ENCODE measurements at places on chromosomes 4 and X.

- DNase-seq: no peak
Measured at GRCh38 chr4:185256446-185256845, 47.0 kb downstream of the SNX25 start.

DNA sequence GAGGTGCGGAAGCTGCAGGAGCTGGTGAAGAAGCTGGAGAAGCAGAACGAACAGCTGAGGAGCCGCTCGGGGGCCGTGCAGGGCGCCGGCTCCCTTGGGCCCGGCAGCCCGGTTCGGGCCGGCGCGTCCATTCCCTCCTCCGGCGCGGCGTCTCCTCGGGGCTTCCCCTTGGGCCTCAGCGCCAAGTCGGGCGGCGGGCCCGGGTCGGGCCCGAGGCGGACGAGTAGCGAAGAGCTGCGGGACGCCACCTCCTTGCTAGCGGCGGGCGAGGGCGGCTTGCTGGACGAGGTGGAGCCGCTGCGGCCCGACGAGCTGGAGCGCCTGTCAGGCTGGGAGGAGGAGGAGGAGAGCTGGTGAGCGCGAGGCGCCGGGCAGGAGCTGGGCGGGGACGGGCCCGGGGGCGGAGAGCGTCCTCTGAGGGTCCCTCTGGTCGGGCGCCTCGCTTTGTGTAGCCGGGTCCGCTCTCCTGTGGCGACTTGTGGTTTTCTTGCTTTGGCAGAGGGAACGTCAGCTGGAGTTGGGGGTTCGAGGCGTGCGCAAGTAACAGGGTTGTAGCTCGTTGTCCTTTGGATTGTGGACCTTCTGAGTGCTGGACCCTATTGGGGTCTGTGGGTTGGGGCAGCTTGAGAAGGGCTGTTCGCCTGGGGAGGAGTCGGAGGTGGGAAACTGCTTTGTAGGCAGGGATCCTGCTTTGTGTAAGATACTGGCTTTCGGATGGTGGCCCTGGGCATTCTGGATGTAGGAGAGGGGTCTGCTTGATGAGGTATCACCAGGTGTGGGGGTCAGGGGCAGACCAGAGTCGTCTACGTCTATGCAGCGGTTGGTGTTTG is 662 bp downstream of the SLAIN2 start:
- peak; percentile 62 for DNase-seq

DNA sequence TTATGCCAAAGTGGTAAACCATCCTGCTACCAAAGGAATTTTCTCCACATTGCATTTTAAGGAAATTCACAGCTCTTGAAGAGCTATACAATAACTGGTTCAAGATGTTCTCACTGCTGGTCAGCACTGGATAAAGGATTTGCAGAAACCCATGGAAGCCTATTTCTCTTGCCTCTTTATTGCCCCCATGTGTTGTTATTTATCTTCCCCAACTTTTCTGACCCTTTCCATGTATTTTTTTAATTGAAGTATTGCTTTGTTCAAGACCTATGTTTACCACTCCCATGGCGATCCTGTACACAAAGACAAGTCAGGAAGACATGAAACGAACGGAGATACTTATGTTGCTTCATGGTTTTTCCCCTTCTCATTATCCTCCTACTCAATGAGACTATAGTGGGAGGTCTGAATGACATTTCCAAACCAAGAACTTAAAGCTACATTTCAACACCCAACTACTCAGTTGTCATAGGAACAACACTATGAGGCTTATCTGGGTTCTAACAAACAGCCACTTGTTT is 566.4 kb upstream of the DIPK2B start:
- DNase-seq: no peak

GRCh38 chr4:109798866-109799265 is 2.9 kb downstream of the CFI start:
- DNase-seq: no peak

DNA sequence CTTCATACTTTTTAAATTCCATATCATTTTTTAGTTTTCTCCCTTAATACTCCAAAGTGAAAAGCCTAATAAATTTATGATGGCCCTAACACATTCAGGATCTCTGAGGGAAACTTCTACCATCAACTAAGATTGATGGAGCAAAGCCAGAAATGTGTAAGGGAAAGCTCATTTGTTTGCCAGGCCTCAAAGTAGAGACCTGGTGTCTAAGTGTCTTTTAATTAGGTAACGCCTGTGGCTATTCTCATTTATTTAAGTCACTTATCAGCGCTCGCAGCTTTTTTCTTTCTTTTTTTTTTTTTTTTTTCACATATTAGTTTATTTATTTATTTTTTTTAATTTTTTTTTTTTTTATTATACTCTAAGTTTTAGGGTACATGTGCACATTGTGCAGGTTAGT is 242.4 kb downstream of the TMA16 start:
- DNase-seq: no peak

GRCh38 chrX:118974908-118975671 is 672 bp downstream of the LONRF3 start:
- peak; percentile 64 for DNase-seq

DNA sequence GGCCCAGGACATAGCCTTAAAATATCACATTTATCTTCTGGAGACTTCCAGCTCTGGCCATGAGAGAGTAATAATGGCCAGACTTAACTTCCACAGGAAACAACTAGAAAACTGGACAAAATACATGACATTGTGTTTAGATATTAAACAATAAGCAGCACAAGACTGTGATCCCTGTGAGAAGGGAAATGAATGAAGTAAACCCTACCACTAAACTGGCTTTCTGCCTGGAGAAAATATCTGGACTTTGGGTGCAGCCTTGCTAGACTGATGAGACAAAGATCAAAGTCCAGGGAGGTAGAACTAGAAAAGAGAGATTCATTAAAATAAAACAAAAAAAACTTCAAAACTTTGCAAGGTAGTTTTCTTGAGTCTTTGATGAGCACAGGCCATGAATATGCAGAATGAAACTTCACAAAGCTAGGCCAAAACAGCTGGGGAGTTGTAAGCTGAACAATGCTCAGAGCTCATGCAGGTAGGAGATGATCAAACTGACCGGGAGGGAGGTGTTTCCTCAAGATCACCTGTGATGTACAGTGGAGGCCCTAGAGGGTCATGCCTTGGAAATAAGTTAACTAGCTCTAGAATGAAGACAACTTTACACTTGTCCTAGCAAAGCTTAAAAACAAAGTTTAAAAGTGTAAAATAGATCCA is 147.0 kb upstream of the SH3RF1 start:
- DNase-seq: no peak

DNA sequence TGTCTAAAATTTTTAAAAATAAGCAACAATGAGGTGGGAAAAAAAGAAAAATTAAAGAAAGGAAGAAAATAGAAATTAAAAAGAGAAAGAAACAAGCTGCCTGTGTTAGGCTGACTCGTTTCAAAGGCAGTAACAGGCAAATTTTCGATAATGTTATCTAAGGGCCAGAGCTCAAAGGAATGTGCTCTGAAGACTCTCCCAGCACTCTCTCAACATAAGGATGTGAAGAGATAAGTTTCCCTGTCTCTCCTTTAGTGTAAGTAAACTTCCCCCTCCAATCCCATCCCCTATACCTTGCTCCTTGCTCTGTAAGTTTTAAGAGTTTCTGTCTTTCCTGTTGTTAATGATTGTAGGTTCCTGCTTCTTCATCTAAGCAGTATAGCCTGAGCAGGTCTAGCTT is 172.8 kb downstream of the TEX13C start:
- no peak for DNase-seq

DNA sequence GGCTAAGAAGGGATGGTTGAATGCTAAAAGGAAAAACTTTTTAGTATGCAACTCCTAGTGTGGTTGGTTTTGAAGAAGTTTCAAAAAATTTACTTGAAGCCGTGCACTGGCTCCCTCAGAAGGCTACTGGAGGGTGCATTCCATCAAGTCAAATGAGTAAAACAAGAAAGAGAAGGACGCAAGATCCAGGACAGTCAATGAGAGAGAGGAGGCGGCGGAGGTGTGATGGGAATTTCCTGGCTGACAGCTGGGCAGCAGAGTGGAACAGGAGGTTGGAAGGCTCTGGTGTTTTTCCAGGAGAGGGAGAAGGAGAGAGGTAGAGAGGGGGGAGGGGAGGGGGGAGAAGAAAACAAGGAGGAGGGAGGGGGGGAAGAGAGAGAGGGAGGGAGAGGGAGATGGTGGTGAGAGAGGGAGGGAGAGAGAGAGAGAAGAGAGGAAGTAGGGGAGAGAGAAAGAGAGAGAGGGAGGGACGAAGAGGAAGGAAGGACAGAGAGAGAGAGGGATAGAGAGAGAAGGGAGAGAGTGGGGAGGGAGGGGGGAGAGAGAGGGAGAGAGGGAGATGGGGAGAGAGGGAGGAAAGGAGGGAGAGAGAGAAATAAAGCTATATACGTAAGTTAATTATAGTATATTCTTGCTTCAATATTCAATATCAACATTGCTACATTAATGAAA is 126.4 kb downstream of the SH3KBP1 start:
- no peak for DNase-seq

- DNase-seq: no peak
Measured at GRCh38 chr4:145626623-145626982, 7.4 kb downstream of the MMAA start.

GRCh38 chr4:53520116-53520515 is 71.2 kb downstream of the LNX1 start:
- no peak for DNase-seq

DNA sequence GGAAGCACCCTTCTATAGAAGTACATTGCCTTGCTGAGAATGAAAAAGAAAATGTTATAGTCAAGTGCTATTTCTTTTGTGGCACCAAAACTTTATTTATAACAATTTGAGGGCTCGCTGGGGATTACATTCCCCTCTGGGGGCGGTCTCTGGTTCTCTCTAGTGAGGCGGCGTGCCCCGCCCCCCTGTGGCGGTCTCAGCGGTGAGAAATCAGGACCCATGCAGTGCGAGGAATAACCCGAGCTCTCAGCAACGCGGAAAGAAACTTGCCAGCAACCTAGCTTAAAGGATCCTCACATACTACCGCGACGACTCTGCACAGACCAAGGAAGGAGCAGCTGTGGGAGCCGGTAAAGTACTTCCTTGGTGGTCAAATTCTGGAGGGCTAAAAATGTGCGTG is 83.4 kb upstream of the SHISA3 start:
- DNase-seq: no peak

DNA sequence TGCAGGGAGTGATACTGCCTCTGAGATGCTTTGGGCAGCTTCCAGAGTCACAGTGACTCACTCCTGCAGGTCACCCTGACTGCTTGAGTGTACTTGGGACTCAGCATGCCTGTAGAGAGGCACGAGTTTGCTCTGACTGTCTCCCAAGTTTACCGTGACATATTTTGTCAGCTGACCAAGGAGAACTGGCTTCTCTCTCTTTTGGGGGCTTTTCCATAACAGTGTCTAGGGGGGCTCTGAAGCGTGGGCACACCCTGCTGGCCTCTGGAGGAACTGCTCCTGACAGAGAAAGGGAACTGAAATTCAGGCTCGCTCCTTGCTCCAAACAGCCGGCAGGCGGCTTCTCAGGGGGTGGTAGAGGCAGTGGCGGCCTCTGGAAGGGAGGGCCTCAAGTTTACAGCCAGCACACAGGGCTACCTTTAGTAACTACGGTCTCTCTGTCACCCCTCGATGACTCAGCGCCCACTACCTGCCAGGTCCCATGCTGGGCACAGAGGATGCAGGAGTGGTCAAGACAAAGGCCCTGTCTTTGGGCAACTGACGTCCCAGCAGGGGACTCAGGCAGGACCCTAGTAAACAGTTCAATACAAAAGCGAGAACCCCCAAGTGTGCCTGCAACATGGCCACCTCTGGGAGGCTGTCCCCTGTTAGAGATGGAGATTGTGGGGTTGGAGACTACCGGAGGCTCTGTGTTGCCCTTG is 17.8 kb downstream of the ZNF185 start:
- peak; percentile 13 for DNase-seq

DNA sequence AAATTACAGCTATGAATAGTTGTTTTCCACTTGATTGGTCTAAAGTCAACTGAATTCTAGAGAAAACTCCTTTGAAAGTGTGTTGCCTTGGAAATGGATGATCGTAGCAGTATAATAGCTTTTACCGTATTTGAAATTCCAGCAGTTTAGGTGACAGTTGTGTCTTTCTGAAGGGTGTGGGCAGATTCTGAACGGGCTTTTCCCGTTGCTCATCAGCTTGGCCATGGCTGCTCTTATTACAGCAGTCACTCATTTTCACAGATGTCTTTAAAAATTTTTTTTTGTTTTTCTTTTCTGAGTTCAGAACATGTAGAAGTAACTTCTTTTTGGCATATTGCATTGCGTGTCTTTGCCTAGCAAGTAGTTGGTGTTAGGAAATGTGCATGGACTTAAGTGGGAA is 69.6 kb upstream of the SLC4A4 start:
- no peak for DNase-seq

DNA sequence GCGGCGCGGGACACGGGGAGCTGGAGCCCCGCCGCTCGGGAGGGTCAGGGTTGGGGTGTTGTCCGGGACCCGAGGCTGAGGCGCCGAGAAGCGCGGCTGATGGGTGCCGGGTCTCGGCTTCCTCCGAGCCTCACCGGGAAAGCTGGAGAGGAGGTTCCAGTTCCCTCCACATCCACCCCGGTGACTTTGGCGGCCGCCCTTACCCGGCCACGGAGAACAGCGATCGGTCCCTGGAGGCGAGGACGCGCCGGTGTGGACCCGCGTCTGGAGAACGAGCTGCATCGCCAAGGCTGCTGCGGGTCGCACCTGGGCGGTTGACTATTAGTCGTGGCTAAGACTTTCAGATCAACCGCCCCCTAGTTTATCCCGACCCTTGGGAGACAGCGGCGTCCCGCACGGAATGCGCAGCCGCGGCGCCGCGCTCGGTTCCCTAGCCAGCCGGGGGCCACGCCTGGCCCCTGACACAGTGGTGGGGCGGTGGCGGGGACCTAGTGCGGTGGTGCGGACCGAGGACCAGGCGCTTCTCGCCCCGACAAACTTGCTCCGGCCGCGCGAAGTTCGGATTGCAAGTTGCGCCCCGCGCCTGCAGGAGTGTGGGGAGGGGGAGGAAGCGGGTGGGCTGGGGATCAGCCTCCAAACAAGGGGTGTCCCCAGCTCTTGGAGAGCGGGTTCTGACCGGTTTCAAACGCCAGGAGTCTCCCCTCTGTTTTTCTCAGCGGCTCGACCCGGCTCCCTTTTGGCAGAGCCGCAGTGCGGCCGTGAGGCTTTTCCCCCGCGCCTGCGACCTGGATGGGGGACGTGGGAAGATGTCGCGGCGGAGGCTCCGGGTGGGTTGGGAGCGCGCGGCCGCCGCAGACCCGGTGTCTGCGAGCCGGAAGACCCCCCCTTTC is 568 bp downstream of the FHDC1 start:
- peak; percentile 22 for DNase-seq
